ENCODE measurements at places on chromosomes 13 and 19.

- DNase-seq, result no peak
Measured at GRCh38 chr13:21202767-21203531, 26.5 kb downstream of the MRPL57 start.

DNA sequence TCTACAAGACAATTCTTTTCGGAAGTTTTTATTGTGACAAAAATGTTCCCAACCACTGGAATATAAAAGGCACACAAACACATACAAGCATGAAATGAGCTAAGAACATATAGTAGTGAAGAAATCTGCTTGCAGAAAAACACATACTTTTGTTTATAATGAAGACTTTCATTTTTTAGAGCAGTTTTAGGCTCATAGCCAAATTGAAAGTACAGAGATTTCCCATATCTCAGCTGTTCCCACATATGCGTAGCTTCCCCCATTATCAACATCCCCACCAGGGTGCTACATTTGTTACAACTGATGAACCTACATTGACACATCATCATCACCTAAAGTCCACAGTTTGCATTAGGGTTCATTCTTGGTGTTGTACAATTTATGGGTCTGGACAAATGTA, 249.4 kb downstream of the KCTD12 start:
- DNase-seq, result no peak

DNA sequence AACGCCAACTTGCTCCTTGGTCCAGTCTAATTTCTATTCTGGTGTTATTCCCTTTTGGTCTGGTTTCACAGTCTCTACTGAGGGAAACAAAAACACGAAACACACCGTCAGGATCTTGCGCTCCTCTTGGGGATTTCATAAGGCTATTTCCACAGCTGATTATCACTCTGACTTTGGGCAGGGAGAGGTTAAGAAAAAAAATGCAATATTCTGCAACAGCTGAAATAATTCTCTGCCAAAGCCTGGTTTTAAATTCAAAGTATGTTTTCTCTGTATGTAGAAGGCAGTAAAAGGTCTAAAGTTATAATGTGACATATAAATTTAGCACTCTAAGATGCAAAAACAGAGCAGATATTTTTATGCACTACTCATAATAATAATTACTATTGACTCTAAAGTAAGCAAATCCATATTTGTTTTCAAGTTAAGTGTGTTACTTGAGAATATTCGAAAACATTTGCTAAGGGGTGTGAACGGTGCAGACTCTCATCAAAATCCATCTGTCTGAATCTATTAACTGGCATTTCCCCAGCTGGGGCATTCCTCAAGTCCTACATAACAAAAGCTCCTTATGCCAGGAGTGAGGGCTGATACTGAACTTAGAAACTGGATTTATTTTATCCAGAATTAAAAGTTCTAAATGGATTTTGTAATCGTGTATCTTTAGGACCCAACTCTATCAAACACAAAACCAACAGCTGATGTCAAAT, 38.4 kb upstream of the STARD13 start:
- DNase-seq, result no peak

- DNase-seq, result no peak
Measured at GRCh38 chr19:49136771-49137171, 17.4 kb downstream of the PPFIA3 start.

DNA sequence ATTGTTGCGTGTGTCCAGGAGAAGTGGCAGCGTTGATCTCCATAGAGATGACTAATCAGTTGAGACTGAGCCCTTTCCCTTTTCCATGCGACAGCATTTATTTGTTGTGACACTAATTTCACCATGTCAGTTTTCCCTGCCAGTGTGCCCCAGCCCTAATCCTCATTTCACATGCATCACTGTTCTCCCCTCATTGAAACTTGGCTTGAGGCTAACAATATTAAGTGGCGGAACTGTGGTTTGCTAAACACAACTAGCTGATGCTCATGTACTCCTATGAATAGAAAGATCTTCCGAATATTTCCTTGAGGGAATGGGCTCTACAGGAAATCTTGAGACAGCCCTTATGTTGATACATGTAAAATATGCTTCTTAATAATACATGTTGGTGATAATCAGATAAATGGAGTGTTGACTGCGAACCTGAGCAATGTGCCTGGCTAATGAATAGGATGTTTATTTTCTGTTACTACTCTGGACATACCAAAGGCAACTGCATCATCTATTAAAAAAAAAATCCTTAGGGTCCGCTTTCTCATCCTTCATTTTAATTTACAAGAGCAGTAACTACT, 258.6 kb downstream of the ATP8A2 start:
- DNase-seq, result no peak

GRCh38 chr19:5999693-6000092, 21.8 kb upstream of the RANBP3 start:
- no peak for DNase-seq

DNA sequence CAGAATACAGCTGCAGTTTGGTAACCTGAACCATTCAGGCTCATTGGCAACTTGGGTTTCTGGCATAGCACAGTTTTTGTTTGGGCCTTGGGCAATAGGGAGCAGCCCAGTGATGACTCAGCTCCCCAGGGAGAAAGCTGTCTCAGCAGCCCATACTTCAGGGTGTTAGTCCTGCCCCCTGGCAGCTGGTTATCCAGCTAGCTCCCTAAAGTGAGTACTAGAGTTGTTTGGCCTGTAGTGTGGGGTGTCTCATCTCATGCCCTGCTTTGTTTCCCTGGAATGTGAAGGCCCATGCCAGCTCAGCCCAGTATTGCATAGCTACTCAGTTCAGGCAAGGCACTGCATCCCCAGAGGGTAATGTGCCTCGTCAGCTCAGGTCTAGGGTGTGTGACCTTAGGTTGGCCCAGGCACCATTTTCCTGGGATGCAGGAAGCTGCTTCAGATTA, 18.2 kb upstream of the ZNF543 start:
- DNase-seq, result no peak

DNA sequence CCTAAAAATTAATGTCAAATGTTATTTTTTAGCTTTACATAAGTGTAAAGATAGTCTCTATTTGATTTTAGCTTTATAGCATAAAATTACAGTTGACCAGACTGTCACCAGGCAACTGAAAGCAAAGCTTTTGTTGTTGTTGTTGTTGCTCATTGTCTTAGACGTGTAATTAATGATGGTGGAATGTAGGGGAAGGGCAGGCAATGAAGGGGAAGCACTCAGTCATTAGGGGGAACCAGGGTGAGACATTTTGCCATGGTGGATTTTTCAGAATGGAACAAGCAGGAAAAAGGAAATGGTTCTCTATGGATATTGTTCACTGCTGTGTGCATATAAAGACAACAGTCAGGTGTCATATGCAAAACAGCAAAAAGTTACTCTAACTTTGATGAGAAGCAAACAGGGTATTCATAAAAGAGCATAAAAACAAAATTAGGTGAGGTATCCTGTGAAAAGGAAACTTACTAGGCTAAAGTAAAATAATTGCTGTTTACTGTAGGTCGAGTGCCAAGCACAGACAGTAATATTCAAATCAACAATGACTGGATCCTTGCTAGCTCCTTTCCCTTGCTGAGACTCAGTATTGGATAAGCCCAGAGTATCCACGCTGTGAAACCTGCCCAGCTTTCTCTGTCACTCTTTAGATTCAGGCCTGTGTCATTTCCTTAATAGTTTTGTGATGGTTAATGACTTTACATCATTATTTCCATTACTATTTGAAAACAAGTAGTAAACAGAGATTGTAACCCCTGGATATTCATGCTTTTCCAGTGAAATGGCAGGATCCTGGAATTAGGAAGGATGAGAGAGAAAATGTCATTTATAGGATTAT, 110.5 kb downstream of the LRCH1 start:
- DNase-seq, result no peak

- DNase-seq, result no peak
Measured at GRCh38 chr13:31611214-31611613, 128.1 kb upstream of the RXFP2 start.

DNA sequence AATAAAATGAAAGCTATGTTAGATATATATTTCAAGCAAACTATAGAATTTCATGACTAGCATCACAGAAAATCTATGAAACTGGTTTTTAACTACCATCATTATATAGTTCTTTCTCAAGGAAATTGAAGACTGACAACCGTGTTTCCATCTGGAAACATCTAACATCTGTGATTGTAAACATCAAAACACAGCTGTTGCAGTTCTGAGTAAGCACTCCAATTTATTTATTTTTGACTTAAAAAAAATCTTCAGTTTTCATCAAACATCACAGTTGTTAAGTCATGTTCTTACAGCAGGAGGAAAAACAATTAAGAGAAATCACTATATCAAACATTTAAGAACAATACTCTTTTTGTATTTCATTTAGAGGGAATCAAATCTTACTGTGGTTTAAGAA, 1653.0 kb upstream of the MIR17HG start:
- no peak for DNase-seq

DNA sequence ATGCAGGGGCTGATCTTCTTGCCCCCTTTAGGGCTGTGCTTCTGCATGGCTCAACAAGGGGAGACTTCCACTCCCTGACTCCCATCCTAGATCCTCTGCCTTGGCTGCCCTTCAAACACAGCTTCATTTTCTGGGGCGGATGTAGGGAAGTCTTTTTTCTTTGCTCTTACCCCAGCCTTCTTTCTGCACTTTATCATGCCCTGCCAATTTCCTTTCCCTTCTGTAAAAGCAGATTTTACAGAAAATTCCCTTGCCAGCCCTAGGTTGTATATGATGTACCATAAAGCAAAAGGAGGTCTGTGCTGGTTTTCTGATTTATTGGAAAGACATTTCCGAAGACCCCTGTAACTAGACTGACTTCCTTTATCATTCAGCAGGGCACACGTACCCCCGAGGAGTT, 283.4 kb downstream of the SHISA2 start:
- no peak for DNase-seq

GRCh38 chr13:29448174-29448573, 147.3 kb downstream of the SLC7A1 start:
- no peak for DNase-seq

DNA sequence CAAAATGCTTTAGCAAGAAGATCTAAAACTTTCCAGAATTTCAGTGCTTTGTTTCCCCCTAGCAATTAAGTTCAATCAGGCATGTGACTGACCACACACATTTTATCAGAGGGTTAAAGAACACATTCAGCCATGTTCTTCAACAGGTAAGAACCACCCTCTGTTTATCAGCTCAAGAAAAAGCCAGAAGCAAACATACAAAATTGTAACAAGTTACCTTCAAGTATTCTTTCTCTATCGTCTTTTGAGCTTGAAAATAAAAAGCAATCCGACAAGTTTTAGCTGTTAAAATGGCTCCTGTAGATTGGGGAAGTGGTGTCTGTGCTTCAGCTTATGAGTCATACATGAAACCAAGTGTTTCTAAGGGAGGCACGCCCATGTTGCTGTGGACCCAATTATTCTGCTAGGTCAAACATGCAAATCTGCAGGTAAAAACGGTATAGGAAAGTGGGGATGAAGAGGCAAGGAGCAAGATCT, at the start of gene ELF1:
TSS of gene ELF1 (minus strand) at position 306 of the 477 bp plus-strand sequence. CDS start 37,262 bp downstream, outside the sequence.
- DNase-seq, result no peak

DNA sequence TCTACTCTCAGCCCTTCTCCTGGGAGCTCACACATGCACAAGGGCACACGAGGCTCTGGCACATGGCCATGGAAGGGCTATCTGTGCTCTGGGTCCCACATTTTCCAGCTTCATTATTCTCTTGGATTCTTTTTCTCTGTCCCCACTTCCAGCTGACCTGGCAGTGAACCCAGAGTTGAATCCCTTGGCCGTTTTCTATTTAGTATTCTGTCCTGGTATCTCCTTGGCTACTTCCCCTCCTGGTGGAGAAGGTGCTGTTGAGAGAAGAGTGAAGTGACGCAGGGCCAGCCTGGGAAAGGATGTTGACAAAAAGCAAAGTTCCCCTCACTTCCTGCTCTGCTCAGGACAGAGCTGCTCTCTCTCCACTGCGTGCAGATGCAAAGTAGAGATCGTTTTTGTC, 303.1 kb downstream of the IRS2 start:
- no peak for DNase-seq

GRCh38 chr19:2578901-2579677, 103.2 kb downstream of the GADD45B start:
- DNase-seq, result peak; percentile 49

GRCh38 chr13:59658027-59658737, 505.5 kb downstream of the DIAPH3 start:
- no peak for DNase-seq

DNA sequence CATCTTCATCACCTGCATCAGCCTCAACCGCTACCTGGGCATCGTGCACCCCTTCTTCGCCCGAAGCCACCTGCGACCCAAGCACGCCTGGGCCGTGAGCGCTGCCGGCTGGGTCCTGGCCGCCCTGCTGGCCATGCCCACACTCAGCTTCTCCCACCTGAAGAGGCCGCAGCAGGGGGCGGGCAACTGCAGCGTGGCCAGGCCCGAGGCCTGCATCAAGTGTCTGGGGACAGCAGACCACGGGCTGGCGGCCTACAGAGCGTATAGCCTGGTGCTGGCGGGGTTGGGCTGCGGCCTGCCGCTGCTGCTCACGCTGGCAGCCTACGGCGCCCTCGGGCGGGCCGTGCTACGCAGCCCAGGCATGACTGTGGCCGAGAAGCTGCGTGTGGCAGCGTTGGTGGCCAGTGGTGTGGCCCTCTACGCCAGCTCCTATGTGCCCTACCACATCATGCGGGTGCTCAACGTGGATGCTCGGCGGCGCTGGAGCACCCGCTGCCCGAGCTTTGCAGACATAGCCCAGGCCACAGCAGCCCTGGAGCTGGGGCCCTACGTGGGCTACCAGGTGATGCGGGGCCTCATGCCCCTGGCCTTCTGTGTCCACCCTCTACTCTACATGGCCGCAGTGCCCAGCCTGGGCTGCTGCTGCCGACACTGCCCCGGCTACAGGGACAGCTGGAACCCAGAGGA, 2.6 kb downstream of the P2RY11 start:
- DNase-seq, result no peak

DNA sequence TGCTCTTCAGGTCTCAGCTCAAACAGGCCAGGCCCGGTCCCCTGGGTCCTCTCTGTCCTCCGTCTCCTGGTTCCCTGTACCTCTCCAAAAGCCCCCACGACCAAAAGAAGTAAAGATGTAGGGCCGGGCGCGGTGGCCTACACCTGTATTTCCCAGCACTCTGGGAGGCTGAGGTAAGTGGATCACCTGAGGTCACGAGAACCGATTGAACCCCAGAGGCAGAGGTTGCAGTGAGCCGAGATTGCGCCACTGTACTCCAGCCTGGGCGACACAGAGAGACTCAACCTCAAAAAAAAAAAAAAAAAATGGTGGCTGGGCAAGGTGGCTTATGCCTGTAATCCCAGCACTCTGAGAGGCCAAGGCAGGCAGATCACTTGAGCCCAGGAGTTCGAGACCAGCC, 22.0 kb upstream of the BCL3 start:
- DNase-seq, result no peak

DNA sequence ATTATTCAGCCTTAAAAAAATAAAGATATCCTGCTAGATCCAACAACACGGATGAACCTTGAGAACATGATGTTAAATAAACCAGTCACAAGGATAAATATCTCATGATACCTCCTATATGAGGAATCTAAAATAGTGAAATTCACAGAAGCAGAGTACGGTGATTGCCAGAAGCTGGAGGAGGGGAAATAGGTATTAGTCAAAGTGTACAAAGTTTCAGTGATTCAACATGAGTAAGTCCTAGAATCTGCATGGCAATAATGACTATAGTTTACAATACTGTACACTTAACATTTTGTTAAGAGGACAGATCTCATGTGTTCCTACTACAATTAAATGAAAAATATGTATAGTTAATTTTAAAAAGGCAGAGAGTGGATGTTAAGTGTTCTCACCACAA, 206.6 kb upstream of the SLC10A2 start:
- DNase-seq, result no peak

- DNase-seq, result no peak
Measured at GRCh38 chr19:17719730-17720400, 585 bp downstream of the MAP1S start.

- DNase-seq, result no peak
Measured at GRCh38 chr13:77325371-77325980, 1.4 kb downstream of the MYCBP2 start.

GRCh38 chr13:30009411-30009810, 159.0 kb upstream of the UBL3 start:
- DNase-seq, result no peak

- DNase-seq, result no peak
Measured at GRCh38 chr13:100597253-100597652, 8.7 kb upstream of the GGACT start.
